Caco-2 (cell line): ENCODE measurements at places on chromosomes 6 and 20.

- DNase-seq: no peak
Measured at GRCh38 chr6:125474061-125474460, 172.3 kb upstream of the HDDC2 start.

GRCh38 chr6:163146036-163146435 is 268.5 kb upstream of the QKI start:
- no peak for DNase-seq

GRCh38 chr20:2687514-2687913 is 5.1 kb upstream of the EBF4 start:
- DNase-seq: no peak

- DNase-seq: peak; percentile 55
Measured at GRCh38 chr20:11379257-11380011, 538.3 kb upstream of the BTBD3 start.

GRCh38 chr6:31888276-31889258 is 8.9 kb downstream of the EHMT2 start:
- no peak for DNase-seq

DNA sequence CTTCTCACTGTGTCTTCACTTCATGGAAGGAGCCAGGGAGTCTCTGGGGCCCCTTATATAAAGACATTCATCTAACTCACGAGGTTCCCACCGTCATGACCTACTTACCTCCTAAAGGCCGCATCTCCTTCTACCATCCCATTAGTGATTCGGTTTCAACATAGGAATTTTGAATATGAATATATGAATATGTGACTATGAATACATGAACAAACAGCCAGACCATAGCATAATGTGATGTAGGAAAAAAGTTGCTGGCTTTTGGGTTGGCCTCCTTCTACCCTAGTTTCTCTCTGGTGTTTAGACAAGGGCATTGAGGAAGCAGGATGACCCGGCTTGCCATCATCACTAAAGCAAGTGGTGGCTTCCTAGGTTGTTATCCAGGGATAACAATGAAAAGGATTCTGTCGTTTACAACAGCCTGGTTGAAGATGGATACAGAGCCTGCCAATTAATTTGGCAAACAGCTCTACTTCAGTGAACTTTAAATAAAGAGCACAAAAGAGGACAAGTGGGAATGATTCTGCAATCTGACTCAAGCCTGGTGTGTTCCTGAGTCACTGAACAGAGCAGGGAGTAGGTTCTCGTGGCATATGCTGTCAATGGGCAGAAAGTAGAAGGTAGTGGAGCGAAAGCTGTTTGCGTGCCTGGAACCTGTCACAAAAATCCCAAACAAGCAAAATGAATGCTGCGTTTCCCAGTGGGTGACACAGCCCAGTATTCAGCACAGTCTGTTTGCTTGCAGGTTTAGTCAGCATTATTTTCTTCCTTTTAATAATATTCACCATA is 44.0 kb upstream of the DOK5 start:
- no peak for DNase-seq

GRCh38 chr20:62508641-62509051 is 32.9 kb upstream of the GATA5 start:
- peak; percentile 80 for DNase-seq

DNA sequence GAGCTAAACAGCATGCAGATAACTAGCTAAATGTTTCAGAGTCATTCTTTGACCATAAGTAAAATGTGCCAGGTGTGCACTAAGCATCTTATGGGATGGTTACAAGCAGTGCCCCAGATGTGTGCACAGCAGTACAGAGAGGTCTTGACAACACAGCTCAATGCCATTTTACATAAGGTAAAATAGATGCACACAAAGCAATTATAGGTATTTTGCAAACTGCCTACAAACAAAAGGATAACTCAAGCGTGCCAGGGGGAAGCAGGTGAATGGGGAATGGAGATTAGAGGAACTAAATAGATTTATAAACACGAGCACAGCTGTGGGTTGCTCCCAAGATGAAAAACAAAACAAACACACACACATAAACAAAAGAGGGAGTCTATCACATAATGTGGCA is 64.8 kb downstream of the SLC2A10 start:
- DNase-seq: no peak

- DNase-seq: no peak
Measured at GRCh38 chr6:24753545-24753944, 21.2 kb upstream of the GMNN start.

- DNase-seq: no peak
Measured at GRCh38 chr6:142871910-142872331, 73.1 kb downstream of the HIVEP2 start.

- DNase-seq: no peak
Measured at GRCh38 chr6:73003302-73003701, 222.0 kb downstream of the KHDC1L start.

DNA sequence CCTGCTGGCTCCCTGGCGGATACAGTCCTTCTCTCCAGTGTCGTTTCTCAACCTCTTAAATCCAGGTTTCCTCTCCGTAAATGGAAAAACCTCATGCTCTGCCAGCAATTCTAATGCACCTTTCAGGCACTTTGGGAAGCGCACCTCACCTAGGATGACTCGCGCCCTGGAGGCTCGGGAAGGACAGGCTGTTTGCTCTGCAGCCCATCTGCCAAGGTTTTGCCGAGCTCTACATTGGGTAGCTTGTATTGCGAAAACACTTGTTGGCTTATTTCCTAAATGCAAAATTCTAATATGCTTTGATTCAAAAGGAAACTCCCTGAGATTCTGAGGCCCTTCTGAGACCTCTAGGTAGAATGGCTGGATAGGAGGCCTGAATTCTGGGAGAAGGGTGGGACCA is 102.6 kb upstream of the MLN start:
- DNase-seq: no peak
